MM.1S (cell line): ENCODE measurements at places on chromosomes 2 and 18.

GRCh38 chr2:38556006-38556801 is 46.5 kb downstream of the HNRNPLL start:
- DNase-seq: no peak

- DNase-seq: no peak
These were observed 31.0 kb downstream of the GLI2 start for GRCh38 chr2:120766470-120767351.

DNA sequence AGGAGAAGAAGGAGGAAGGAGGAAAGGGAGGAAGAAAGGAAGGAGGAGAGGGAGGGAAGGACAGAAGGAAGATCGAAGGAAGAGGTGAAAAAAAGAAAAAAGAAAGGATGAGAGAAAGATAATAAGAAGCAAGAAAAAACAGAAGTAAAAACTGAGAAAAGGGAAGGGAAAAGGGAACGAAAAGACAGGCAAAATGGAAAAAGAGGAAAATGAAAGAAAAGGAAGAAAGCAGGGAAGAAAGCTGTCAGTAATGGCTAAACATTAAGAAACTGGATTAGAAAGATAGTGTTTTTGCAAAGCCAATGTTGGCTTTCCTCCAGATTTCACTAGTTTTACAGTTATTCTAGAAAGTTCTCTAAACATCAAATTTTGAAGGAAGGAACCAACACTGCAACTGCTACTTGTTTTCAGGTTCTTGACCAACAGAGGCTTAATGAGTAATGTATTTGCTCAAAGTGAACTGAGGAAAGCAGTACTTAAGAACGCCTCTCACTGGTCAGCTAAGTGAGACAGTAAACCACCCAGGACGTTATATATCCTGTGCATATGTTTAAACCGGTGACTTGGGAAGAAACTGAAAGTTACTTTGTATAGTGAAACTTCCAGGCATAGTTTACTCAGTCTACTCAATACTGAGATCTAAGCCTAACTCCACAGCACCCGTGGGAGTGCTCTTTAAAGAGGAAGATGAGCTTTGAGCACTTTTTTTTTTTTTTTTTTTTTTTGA is 286.2 kb upstream of the TRIB2 start:
- DNase-seq: peak; percentile 69

DNA sequence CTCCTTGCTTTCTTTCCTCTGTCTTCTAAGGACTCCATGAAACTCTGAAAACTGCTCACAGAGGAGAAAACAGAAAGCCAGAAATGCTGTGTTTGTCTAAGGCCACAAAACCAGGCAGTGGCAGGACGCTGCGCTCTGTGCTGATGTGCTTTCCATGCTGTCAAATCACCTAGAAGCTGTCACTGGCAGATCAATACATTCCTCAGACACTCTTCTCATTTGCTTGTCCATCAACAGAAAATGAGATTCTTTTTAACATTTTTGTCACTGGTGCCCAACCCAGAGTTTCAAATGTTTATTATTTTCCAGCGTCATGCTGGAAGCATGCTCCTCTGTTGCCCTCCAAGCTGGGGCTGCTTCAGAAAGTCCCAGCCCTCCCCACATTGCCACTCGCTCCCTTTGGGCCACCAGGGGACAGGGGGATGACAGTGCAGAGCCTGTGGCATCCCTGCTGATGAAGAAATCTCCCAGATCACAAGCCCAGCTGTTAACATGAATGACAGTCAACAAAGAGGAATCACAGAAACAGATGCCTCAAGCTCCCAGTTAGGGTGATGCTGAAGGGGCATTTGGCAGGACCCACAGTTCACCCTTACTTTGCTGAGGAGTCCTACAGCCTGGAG is 117.5 kb upstream of the MEIS1 start:
- no peak for DNase-seq

DNA sequence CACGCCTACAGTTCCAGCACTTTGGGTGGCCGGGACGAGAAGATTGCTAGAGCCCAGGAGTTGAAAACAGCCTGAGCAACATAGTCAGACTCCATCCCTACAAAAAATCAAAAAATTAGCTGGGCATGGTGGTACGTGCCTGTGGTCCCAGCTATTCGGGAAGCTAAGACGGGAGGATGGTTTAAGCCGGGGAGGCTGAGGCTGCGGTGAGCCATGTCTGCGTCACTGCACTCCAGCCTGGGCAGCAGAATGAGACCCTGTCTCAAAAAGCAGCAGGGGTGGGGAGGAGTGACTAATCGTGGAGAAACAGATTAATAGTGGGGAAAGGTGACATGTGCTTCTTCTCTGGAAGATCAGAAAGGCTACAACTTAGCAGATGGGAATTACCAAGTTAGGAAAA is 58.1 kb upstream of the GPC1 start:
- DNase-seq: no peak
